ENCODE measurements at places on chromosomes 11 and 22.

DNA sequence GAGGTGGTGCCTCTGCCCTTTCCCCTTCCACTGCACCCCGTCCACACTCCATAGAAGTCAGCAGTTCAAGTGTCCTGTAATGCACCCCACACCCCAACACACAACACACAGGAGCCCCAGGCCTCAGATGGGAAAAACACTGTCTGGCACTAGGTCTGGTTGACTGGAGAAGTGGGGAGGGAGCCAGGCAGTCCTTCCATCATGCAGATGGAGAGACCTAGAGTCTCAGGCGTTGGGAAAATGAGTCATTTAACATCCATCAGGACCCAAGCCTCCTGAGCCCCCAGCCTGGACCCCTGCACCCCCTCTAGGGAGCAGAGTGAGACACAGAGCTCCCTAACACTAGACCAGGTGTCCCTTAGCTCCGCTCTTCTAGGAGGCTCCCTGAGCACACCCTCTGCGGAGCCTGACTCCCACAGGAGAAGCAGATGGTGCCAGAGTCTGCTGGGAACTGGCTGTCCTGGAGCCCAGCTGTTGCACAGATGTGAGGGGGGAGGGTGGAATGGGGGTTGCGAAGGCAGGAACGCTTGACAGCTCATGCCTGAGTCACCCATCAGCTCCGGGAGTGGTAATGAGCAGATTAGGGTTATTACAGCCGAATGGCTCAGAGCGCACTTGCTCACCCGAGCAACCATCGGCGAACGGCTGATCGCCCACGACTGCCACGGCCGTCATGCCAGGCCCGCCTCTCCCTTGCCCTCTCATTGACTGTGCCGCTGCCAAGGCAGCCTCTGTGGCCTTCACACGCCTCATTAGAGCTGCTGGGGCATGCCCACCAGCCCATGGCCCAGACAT, 22.1 kb upstream of the SYT7 start:
- no peak for DNase-seq

- no peak for DNase-seq
Measured at GRCh38 chr11:1458340-1459218, 28.0 kb downstream of the MOB2 start.

GRCh38 chr22:23110190-23110921, 31.4 kb downstream of the RSPH14 start:
- DNase-seq: no peak

- peak; percentile 11 for DNase-seq
Measured at GRCh38 chr11:104254347-104254746, 90.4 kb upstream of the PDGFD start.

DNA sequence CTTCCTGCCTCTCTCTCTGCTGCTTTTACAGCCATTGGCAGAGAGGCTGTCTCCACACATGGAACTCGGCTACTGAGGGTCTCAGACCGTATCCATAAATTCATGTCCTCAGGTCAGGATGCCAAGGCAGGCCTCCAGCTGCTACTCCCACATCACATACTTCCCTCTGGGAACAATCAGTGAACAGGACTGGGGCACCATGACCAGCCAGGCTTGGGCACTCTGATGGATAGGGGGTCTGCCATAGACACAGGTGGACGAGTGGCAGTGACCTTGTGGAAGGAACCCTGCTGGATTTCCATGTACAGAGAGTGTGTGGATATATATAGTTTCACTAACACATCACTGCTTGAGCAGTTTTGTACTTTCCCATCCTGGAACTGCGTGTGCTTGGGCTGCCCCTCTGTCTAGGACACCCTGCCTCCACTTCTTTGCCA, 97.7 kb upstream of the PARVA start:
- no peak for DNase-seq

DNA sequence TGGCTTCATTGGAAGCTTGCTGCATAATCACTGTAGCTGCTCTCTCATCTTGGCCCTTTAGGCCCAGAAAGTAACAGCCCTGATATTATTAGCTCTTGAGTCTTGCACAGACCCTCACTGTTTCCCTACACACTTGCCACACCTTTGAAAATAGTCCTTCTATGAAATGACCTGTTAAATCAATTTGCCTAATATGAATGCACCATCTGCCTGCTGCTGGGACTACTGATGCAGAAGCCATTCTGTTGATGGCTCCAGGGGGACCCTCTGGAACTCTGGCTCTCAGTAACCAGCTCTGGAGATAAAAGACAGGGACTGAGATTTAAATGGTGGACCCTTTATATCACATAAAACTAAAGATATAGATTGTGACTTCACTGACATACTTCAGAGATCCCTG, 14.7 kb upstream of the AMPD3 start:
- no peak for DNase-seq

GRCh38 chr11:12942157-12942556, 67.0 kb upstream of the RASSF10 start:
- DNase-seq: no peak

- no peak for DNase-seq
Measured at GRCh38 chr22:30308518-30309230, 18.1 kb downstream of the TBC1D10A start.

GRCh38 chr22:37254867-37255233, 10.8 kb upstream of the RAC2 start:
- no peak for DNase-seq

DNA sequence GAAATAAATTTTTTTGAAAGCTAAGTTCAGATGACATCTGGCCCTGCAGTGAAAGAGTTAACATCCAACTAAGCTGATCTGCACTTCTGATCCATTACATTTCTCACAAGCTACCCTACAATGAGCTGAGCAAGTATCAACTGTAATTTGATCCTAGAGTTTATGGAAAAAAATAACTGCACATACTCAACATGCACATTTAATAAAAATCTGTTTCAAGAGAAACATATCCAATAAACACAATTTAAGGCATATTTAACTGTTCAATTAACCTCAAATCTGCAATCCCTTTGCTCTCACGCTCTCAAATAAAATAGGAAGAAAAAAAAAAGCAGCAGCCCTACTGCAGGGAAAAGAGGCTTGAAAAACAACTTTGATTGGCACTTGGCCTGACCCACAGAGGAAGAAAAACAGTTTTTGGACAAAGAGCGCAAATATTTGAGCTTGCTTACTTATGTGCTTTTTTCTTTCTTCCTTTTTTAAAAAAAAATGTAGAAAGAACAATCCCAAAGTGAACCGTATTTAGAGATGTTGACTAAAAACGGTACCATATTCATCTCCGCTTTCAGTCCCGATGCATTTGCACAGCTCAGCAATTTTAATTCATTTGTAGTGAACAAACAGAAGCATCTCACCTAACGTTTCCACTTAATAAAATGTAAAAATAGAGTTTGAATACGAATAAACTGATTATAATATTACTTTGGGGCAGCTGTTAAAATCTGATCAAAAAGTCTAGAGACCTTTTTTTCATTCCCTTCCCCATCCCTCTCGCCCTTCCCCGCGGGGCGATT, 1.6 kb downstream of the SESN3 start:
- DNase-seq: no peak

GRCh38 chr11:31822175-31822926, 11.2 kb upstream of the PAX6 start:
- no peak for DNase-seq

DNA sequence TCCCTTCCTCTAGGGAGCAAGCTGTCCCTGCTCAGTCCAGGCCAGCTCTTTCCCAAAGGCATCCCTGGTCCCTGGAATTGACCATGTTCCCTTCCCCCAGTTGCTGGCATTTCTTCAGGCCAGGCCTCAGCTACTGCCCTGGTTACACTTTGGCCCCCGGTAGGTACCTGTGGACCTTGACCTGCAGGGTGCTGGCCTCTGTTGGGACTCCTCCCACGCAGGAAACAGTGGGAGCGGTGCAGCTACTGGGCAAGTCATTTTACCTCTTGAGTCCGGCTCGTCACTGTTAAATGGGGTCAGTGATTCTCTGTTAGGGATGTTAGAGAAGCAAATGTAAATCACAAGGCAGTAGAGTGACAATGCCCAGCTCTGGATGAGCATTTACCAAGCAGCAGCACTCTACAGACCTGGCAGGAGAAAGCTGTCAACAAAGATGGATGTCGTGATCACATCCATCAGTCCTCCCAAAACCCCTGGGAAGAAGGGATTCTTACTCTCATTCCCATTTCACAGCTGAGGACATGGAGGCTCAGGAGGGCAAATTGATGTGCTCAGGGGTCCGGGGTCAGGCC, 16.9 kb downstream of the MYO7A start:
- DNase-seq: no peak

DNA sequence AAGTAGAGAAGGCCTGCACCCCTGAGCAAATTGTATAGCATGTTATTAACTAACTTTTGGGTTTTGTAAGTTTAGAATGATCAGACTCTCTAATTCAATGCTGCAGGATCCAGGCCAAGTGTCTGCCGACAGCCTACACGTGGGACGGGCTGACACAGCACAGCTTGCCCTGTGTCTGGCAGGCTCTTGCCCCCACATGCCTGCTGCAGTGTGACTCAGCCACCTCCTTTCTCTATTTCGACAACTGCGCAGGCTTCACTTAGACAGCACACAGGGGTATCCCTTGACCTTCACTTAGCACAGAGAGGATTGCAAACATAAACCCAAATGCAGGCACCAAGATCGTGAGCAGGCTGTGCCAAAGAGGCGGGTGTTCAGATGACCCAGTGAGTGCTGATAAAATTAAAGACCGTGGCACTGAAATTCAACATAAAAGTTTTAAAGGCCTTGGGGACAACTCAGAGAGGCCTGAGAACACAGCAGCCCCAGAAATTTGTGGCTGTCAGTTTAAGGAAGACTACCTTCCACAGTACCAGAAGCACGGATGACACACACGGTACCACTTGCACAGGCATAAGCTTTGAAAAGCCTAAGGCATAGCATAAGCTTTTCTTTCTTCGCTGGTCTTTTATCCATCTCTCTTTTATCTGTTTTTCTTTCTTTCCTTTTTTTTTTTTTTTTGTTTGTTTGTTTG, 37.8 kb downstream of the SCN3B start:
- DNase-seq: no peak

DNA sequence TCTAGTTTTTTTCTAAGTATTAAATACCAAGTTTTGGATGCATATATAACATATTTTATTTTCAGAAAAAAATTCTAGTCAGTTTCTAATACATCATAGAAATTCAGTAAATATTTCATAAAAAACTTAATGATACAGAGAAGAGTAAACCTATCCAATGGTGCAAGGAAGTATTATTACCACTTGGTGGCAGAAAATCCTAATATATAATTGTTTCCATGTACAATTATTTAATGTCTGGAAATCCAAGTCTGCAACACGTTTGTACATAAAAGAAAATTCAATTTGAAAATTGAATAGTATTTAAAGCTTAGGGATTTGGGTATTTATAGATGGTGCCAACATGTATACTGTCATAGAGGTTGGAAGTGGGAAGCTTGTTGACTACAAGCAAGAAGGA, 127.0 kb downstream of the TRPC6 start:
- no peak for DNase-seq

- DNase-seq: no peak
Measured at GRCh38 chr11:64842366-64842759, 2.1 kb downstream of the CDC42BPG start.

GRCh38 chr11:66884443-66884842, 27.6 kb downstream of the LRFN4 start:
- DNase-seq: no peak

- no peak for DNase-seq
Measured at GRCh38 chr11:111441443-111441842, 62.4 kb upstream of the POU2AF1 start.

DNA sequence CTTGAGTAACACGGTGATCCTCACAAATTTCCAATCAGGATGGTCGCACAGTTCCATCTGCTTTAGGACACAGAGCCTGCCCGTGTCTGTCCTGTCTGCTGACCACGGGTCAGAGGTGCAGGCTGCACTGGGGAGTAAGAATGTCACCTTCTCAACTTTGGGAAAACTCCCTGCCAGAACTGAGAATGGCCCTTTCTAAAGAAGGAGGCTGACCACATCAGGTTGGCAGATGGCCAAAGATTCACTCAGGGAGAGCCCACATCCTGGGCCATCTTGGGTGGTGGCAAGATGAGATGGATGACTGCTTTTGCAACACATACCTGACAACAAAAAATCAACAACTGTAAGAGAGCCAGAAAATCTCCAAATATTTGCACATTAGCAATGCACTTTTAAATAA, 101.9 kb downstream of the IGLL1 start:
- DNase-seq: no peak

- no peak for DNase-seq
Measured at GRCh38 chr22:27273436-27273835, 528.1 kb downstream of the MN1 start.

GRCh38 chr11:721741-722345, 15.8 kb downstream of the EPS8L2 start:
- DNase-seq: no peak

DNA sequence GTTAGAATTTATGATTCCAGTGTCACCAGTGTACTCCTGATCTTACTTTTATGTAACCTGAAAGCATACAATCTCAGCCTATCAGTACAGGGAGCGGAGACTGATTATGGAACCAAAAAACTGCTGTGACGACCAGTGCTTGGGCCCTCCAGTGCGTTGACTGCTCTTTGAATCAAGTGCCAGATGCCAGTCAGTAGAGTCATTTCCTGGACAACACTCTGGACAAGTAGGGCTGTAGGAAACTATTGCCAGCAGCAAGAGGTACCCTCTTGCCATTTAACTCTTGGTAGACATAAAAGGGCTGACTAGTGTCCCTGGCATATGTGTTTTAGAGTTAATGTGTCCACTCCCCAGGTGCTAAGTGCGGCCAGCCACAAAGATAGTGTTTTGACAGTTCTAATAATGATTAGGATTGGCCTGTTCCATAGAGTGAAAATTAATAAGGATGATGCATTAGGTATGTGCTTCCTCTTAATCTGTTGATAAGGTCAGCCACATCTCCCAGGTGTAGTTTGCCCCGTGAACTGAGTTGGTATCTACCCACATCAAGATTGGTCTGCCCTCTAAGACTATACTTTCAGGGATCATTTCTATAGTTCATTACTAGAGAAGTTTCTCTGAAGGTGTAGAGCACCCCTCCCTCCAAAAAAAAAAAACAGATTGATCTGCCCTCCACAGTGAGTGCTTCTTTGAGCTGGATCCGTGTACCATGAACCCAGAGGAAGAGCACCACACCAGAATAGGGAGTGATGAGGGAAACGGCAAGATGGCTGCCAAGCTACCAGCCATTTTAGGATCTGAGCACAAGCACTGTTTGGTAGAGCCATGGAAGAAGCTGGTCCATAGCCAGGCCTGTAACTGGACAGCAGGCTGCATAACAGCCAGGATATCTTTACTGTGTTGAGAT, 20.7 kb upstream of the AIFM3 start:
- DNase-seq: no peak

DNA sequence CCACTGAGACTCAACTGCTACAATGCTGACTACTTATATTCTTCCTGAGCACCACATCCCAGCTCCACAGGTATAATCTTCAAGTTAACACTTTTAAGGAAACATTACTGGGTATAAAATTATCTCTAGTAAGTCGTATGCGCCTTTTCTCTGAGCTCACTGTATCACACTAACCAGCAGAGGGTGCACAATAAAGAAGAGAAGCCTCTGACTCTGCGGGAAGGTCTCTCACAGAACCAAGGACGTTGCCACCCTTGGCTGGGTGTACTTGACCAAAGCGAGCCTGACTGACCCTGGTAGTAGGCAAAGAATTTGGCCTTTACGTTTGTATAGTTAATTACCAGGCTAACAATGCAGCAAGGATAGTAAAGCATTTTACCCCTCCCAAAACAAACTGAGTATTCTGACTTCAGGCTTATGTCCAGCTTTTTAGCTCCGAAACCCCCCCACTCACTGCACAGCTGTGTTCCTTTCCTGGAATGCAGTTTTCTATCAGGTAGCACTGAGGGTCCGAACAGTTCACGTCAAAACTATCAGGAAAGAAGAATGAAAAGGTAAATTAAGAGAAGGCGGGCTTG, at the start of gene BTBD18:
Gene BTBD18 (minus strand): TSS at position 144 of the 578 bp plus-strand sequence. CDS start 631 bp downstream, outside the sequence.
- no peak for DNase-seq
